ENCODE measurements at places on chromosomes 1 and 21.

GRCh38 chr1:3067301-3067670 lies 1.7 kb upstream of the PRDM16 start:
- no peak for DNase-seq

DNA sequence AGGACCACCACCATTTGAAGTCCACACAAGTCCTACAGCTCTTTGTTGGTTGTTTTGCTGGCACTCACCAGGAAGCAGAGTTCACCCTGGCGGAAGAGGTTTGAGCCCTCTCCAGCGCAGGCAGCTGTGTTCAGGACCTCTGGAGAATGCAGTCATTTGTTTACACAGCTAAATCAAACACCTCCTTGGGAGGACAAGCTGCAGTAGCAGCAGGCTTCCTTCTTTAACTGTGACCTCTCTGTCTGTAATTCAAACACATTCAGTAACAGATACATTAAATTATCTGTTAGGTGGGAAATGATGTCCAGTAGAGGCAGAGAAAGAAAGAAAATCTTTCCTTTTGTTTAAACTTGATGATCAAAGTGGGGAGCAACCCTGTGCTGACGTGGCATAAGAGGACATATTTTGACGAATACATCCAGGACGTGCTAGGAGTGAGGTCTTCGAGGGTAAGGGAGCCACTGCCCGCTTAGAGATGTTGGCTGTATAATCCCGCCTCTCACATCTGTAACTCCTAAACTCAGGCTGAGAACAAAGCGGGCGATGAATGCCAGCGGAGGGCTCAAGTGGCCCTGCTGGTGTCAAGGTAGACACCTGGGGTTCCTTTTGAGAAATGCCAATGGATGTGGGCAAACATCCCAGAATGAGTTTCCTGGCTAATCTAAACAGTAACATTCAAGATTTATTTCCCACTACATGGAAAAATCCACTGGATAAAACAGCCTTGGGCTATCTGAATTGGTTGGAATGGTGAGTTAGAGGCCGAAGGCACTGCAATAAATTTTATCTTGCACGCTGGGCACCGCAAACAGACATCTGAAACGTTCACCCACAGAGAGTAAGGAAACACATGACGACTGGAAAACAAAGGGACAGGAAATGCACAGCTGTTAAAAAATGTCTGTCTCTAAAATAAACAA lies 51.7 kb downstream of the ABCA4 start:
- DNase-seq: no peak

DNA sequence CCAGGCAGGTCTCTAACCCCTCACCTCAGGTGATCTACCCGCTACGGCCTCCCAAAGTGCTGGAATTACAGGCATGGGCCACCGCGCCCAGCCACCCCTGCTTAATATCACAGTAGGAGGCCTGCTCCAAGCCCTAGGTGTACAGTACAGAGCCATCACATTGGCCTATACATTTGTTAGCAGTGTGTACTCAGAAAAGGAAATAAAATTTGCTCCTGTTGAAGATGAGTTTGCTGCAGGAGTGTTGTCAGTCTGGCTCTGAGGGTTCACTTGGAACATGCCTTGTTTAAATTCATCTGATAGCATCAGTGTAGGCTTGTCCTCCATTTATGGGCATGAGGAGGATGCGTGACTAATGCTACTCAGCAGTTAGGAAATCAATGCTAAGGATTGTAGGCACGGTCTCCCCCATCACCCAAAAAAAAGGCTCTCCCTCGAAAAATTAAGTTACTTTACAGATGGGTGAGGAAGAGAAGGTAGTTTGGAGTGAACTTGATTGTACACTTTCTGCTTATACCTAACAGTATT lies 4.6 kb upstream of the ENAH start:
- no peak for DNase-seq

DNA sequence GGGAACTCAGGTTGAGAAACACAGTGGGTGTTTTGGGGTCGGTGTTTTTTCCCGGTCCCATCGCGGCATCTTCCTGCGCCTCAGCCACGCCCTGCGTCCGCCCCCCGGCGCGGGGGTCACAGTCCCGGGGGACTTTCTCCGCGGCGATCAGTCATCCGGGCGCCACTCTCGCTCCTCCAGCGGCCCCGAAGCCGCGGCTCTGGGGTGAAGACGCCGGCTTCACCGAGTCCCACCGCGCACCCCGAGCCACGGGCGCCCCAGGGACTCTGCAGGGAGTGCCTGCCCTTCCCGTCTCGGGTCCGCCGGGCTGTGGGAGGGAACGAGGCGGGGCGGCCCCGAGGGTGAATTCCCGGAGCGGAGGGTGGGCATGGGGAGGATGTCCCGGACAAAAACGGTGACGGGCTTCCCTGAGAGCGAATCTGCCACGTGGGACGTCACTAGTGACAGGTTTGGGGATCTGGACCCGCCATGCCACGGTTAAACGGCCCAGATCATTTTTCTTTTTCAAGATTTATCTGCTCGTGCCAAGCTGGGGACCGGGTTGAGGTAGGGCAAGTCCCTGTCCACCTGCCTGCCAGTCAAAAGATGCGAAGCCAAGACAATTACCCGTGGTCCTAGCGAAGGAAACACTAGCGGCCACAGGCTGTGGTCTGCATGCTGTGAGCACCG lies 717 bp upstream of the BATF3 start:
- DNase-seq: peak; percentile 56

DNA sequence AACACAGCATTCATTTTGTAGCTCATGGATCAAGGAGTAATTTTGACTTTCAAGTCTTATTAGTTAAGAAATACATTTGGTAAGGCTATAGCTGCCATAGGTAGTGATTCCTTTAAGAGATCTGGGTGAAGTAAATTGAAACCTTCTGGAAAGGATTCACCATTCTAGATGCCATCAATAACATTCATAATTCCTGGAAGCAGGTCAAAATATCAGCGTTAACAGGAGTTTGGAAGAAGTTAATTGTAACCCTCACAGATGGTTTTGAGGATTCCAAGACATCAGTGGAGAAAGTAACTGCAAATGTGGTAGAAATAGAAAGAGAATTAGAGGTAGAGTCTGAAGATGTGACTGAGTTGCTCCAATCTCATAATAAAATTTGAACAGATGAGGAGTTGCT lies 216.6 kb downstream of the GREM2 start:
- no peak for DNase-seq

DNA sequence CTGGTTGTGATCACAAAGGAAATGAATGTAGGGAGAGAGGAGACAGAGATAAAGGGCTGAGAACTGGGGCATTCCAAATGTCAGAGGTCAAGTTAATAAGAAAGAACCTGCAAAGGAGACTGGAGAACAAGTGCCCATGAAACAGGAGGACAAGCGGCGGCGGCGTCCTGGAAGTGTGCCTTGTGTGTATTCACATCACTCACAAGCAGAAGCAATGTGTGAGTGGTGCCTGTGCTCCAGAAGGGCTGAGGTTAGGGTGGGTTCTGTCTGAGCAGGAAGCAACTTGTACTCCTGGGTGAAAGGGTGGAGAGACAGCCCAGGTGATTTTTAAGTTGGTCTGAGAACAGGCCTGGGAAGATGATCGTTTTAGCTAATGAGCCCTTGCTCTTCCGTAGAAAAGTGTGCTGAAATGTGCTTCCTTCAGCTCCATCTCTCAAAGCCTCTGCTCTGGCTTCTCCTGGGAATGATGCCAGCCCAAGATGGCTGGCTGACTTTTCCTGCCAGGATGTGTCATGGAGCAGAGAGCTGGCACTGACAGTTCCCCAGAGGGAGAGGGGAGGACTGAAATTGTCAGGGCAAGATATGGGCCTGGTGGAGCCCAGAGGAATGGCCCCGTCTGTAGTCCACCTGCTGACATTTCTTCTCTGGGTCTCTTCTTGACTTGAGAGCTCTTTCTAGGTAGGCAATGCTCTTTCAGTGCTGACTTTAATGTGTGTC lies 25.1 kb upstream of the PLEKHA6 start:
- DNase-seq: no peak

- DNase-seq: no peak
Observed at GRCh38 chr1:96837057-96837780, 115.6 kb downstream of the PTBP2 start.

GRCh38 chr1:79726321-79726720 lies 719.8 kb upstream of the ADGRL4 start:
- no peak for DNase-seq

GRCh38 chr1:31244326-31244725 lies 4.6 kb upstream of the NKAIN1 start:
- DNase-seq: no peak

DNA sequence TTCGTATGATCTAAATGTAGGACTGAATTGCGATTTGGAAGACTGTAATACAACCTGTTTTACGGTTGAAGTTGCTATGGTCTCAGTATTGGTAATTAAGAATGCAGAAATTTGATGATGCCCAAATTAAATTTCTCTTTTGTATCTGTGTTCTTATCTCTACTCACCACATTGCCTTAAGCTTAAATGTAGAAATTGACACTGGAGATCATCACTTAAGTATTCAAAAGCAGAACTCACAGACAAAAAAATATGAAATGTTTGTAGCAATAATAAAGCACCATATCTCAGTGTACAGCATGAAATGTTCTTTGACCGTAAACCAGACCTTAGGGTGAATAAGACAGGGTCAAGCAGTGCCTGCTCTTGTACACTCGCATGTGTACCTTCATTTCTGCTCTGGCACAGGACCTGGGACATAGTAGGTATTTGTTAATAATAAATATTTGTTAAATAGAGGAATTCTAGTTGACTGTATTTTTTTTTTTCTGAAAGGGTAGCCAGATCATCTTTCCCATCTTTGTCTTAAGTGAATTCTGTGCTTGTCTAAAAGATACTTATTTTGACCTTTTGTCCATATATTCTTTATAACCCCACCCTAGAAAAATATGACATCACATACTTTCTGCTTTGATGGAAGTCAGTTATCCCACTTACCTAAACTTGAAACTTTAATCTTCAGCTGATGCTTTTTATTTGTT lies 1.5 kb downstream of the CDC7 start:
- DNase-seq: no peak

GRCh38 chr1:47534436-47534835 lies 96.6 kb downstream of the FOXD2 start:
- DNase-seq: no peak

DNA sequence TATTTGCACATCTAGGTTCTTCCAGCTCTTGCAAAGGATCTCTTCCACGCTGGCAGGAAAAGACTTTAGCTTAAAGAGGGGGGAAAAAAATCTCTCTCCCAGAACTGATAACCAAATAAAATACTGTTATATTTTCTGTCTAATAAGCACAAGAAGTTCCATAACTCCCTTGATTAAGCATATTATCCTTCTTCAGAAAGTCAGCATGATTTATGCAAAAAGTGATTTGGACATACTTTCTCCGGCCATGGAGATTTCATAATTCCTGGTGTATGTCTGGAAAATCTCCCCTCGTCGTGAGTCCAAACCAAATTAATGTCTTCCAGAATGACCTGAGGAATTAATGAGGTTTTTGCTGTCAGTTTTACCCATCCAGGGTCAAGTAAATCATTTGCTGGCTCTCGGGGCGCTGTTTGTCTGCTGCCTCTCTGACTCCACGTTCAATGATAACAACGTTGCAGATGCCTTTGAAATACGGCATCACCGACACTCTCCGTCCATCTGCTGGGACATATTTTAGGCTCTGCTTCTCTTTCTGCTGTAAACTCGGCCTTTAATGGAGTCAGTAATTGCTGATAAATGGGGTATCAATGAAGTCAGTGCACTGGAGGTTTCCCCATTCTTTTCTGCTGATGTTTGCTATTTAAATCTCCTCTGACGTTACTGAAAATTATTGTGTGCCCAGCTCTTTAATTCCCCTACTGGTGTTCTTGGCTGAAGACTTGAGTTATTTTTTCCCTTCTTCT lies 112.9 kb downstream of the HLX start:
- no peak for DNase-seq

GRCh38 chr1:224170748-224171478 lies 12.1 kb upstream of the DEGS1 start:
- DNase-seq: no peak

DNA sequence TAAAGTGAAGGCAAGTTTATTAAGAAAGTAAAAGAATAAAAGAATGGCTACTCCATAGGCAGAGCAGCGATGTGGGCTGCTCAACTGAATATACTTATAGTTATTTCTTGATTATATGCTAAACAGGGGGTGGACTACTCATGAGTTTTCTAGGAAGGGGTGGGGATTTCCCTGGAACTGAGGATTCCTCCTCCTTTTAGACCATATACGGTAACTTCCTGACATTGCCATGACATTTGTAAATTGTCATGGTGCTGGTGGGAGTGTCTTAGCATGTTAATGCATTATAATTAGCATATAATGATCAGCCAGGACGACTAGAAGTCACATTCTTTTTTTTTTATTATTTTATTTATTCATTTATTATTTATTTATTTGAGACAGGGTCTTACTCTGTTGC lies 46.4 kb upstream of the BARHL2 start:
- DNase-seq: no peak

DNA sequence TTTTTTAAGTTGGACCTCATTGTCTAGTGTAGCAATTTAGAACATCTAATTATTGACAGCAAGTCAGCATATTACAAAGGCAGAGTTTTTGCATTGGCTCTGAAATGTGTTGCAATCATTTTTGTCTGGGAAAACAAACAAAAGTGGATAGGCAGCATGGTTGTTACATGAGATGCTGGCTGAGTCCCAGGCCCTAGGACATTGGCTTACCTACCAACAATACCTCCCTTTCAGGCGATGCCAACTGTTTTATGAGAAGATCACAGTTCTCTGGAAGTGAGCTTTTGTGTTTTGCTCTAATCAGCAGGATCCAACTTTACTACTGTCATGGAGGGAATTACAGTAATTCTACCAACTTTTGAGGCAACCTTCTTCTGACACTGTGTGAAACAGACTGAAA lies 71.5 kb upstream of the CXADR start:
- DNase-seq: no peak

DNA sequence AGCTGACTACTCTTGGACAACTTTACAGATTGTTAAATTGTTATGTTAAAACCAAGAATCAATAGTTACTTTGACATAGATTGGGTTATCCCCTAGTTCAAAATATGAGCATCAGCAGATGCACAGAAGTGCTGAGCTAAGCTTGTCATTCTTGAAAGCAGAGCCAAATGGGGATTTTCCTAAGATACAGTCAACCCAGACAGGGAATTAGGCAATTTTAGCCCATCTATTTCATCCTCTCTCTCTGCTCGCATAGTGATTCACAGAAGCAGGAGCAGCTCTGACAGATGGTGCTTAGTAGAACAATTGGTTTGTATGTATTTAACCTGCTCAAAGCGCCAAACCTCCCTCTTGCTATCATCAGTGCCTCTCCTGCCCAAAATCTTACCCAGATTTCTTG lies 27.9 kb upstream of the PRRC2C start:
- DNase-seq: no peak

Data from stimulated activated CD4-positive, alpha-beta T cell treated with anti-CD3 and anti-CD28 coated beads, Interleukin-1b, Interleukin-23, amount 100 ng/mL, for 4 hours (primary cell).